ENCODE measurements at places on chromosomes 7 and 10.

DNA sequence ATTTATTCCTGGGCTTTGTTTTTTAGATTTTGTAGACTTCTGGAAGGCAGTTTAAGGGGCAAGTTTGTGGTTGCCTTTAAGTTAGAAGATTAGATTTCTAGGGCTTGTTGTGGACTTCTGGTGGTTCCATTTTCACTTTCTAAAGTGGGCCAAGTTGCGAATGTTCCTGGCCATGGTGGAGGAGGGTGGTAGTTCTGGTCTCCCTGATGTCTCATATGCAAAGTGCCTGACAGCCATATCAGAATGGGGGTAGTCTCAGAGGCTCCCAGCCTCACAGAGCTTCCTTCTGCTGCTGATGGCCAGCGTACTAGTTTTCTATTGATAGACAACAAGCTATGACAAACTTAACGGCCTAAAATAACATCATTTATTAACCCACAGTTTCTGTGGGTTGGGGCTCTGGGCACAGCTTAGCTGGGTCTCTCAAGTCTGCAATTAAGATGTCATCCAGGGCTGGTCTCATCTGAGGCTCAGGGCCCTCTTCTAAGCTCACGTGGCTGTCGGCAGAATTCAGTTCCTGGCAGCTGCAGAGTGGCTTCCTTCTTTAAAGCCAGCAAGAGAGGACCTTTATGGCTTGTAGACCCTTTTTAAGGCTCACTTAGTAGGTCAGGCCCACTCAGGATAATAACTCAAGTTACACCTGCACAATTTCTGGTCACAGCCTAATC is 44.8 kb downstream of the BMPER start:
- DNase-seq = no peak

DNA sequence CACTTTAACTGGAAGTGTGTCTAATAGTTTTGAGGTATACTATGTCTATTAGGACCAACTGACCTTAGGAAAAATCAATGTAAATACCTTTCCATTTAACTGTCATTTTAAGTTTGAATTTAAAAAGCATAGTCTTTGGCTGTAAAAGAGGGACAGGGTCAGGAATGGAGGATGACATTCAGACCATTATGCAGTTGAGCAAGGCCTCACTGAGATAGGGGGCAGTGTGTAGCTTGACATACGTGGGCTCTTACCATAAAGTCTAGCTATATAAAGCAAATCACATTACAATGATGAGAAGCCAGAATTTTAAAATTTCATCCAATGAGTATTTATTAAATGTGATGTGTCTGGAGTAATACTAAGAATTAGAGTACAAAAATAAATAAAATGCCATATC is 17.9 kb downstream of the PALS2 start:
- no peak for DNase-seq

DNA sequence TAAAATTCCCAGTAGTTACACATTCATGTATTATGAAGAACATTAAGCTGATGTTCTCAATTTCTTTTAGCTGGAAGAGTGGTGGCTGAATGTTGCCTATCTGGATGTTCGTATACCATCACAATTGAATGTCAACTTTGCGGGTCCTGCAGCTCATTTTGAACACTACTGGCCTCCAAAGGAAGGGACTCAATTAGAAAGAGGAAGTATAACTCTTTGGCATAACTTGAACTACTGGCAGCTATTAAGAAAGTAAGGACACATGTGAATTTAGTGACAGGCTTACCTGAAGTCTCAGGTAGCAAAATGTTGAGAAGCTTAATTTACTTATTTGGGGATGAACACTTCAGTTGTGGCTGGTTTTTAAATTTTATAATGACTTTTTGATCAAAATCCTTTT is 15.9 kb downstream of the CROT start:
- DNase-seq = no peak

DNA sequence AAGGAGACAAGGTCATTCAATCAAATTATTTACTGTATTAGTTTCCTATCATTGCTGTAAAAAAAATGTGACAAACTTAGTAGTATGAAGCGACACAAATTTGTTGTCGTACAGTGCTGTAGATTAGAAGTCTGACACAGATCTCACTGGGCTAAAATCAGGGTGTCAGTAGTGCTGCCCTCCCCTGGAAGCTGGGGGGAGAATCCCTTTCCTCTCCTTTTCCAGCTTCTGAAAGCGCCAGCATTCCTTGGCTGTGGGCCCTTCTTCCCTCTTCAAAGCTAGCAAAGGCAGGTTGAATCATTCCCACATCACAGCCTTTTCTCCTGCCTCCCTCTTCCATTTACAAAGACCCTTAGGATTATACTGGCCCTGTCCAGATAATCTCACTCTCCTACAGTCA is 28.0 kb downstream of the VPS41 start:
- no peak for DNase-seq

DNA sequence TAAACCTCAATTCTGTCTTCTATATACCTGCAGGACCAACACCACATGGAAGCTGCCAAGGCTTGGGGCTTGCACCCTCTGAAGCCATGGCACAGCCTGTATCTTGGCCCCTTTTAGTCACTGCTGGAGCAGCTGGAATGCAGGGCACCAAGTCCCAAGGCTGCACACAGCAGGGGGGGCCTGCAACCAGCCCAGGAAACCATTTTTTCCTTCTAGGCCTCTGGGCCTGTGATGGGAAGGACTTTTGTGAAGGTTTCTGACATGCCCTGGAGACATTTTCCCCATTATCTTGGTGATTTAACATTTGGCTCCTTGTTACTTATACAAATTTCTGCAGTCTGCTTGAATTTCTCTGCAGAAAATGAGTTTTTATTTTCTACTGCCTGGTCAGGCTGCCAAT is 123.2 kb upstream of the PCGF5 start:
- DNase-seq = no peak

DNA sequence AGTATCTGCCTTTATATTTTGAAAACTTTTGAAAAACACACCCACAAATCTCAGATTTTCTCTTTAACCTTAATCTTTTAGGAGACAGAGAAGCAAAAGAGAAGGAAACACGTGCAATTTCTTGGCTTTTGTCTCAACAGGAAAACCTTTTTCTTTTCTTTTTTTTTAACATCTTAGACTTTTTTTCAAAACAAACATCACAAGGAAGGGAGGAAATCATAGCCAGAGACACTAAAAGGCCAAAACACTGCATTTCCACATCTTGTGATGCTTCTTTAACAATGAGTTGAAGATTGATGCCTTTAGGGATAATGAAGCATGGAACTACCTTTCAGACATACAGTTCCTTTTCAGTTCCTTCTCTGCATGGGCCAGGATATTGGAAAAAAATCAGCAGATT is 136.6 kb upstream of the NRBF2 start:
- no peak for DNase-seq

- DNase-seq = no peak
Measured at GRCh38 chr10:29105516-29106215, 183.2 kb upstream of the LYZL1 start.

DNA sequence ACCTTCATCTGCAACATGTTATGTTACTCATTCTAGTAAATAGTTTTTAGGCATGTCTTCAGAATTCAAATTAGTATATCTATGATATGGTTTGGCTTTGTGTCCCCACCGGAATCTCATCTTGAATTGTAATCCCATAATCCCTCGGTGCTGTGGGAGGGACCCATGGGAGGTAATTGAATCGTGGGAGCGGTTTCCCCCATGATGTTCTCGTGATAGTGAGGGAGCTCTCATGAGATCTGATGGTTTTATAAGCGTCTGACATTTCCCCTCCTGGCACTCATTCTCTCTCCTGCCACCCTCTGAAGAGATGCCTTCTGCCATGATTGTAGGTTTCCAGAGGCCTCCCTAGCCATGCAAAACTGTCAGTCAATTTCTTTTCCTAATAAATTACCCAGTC is 20.4 kb upstream of the GPR37 start:
- DNase-seq = no peak

DNA sequence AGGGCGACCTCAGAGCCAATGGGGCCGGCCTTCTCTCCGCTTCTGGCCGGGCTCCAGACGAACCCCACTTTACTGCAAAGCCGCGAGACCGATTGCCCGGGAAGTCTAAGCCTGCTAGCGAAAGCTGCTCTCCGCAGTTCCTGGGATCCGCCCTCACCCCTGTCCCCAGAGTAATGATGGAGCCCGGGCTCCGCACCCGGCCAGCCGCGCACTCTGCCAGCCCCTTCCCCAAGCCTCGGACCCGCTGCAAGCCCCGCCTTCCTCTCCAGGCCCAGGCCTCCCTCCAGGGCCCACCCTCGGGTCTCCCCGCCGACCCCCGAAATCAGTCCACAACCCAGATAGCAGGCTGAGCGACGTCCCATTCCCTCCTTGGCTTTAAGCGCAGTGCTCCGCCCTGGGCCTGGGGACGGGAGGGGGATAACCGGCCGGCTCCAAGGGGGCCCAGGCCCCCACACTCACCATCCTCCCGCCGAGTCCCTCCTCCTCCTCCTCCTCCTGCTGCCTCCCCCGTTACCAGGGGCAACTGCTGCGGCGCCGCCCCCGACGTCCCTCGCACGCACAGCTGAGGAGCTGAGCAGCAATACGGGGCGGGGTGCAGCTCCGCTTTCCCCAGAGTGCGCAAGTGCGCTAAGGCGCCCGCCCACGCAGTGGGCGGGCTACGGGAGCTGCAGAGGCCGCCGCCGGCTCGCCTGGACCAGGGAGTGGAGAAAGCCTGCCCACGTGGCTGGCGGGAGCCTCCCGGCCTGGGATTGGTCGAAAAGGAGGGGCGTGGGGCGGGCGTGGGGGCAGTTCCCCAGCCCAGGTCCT is at the start of gene ARL3:
ARL3 (minus strand) TSS at position 584 of the 807 bp plus-strand sequence; CDS start at position 462, 122 bp downstream.
- DNase-seq = peak; percentile 98

DNA sequence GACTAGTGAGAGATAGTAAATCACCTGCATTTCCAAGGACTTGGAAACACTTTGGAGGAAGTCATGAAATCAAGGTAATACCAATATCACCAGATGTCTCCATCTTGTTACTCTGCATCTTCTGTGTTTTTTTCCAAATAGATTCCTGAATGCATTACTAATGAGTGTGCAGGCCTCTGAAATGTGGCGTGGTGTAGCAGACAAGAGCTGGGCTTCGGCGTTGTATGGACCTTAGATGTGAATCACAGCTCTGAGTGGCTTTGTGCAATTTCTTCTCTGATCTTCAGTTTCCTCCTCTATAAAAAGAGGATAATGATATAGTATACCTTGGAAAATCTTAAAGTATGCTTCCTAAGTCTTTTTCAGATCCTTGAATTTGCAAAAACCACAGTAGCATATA is 9.6 kb upstream of the MYPN start:
- DNase-seq = no peak

- no peak for DNase-seq
Measured at GRCh38 chr7:28200598-28200997, 20.0 kb upstream of the JAZF1 start.

- DNase-seq = no peak
Measured at GRCh38 chr7:130560972-130561371, 69.1 kb downstream of the MEST start.

DNA sequence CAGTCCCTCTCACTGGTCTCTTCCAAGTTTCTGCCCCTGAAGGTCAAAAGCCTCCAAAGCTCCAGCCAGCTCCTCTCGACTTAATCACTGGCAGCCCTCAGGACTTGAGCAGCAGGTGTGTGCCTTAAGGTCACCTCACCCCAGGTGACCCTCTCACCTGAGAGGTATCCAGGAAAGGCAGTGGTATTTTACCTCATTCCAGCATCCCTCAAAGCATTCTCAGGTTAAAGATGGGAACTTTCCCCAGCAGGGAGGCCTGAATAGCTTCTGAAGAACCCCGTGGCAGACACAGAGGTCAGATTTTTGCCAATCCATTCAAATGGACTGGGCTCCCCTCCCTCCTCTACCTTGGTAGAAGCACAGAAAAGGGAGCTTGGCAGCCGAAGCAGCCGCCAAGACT is 148.2 kb downstream of the GFRA1 start:
- DNase-seq = no peak

DNA sequence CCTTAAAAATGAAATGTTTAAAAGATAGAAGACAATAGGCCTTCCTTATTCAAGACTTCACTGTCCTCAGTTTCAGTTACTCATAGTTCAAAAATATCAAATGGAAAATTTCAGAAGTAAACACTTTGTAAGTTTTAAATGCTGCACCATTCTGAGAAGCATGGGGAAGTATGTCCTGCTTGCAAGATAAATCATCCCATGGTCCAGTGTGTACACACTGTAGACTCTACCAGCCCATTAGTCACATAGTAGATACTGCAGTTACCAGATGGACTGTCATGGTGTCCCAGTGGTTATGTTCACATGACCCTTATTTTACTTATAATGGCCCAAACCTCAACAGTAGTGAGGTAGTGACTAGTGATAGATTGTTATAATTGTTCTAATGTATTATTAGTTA is 69.5 kb downstream of the PTPN12 start:
- no peak for DNase-seq

DNA sequence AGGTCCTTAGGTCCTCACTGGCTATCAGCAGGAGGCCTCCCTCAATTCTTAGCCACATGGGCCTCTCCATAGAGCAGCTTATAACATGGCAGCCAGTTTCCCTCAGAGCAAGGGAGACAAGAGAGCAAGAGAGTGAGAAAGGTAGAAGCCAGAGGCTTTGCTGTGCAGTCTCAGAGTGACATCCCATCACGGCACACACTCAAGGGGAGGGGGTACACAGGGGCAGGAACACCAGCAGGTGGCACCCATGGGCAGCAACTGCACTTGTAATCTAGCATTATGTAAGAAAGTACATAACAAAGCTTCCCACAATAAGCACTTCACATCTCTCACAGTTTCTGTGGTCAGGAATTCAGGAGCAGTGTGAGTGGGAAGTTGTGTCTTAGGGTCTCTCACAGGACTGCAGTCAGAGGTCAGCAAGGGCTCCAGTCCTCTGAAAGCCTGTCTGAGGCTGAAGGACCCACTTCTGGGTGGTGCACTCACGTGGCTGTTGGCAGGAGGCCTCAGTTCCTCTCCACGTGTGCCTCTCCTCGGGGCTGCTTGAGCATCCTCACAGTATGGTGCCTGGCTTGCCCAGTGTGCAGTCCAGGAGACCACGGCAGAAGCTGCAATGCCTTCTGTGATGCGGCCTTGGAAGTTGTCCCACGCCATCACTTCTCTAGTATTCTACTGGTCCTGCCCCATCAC is 159.4 kb downstream of the OAT start:
- DNase-seq = no peak

DNA sequence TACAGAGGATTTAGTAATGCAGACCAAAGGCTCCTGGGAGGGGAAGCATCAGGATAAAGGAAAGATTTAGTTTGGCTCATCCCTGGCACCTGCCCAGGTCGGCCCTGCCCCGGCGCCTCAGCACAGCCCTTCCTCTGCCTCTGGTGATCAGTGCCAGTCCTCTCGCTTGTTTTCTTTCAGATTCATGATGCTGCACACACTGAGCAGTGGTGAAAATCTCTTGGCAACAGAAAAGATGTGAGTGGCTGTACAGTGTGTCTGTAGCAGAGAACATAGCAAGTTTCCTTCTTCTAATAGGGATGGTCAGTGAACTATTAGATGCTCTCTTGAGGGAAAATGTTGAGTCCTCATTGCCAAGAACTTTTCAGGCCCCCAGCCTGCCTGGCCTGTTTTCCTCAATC is 994.1 kb downstream of the KCNMA1 start:
- no peak for DNase-seq
